ENCODE measurements at places on chromosomes 16 and 17.

- DNase-seq = no peak
Observed at GRCh38 chr16:3830625-3831254, 49.8 kb downstream of the CREBBP start.

DNA sequence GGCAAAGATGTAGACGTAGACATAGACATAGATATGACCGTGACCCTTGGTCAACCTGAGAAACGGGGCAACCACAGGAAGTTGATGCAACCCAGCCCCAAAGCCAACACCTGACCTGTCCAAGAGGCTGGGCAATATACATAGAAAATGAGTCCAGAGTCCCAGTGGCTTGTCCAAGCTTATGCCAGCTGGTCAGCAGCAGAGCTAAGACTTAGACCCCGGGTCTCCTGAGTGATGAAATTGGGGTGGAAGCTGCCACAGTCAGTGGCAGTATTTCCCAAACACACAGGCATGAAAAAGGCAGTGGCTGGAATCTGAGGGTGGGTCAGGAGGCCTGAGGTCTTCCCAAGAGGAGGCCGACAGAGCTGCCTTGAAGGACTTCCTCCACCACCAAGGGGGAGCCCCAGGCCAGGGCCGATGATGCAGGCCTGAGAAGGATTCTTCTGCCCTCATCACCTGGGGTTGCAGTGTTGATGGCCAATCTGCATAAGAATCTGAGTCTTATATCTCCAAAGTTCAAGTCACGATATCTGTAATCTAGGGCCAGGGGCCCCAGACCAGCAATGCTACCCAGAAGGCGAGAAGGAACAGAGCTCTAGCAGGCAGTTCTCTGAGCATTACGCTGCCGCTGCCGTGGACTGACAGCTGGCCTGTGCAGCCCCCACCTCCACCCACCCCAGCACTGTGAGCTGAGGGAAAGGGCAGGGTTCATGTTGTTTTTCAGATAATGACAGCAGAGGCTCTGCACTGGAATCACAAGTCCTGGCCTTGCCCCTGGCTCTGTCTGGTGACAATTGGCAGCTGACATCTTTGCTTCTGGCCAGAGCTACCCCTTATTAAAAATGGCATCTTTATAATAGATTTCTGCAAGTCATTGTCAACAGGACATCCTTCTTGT is 72.7 kb downstream of the GNAO1 start:
- no peak for DNase-seq

- DNase-seq = no peak
Observed at GRCh38 chr16:11047057-11047456, 102.7 kb downstream of the CLEC16A start.

GRCh38 chr16:51407199-51407598 is 256.1 kb upstream of the SALL1 start:
- no peak for DNase-seq

- no peak for DNase-seq
Observed at GRCh38 chr16:12998361-12999085, 97.1 kb downstream of the SHISA9 start.

Measured in stimulated activated CD8-positive, alpha-beta memory T cell treated with anti-CD3 and anti-CD28 coated beads, Interleukin-2, amount 100 ng/mL, for 1 hour (primary cell).